GM12892 (cell line): ENCODE measurements at places on chromosomes 3 and 15.
A peak's percentile ranks its signal among the peaks of the same experiment; 100 is the strongest.

DNA sequence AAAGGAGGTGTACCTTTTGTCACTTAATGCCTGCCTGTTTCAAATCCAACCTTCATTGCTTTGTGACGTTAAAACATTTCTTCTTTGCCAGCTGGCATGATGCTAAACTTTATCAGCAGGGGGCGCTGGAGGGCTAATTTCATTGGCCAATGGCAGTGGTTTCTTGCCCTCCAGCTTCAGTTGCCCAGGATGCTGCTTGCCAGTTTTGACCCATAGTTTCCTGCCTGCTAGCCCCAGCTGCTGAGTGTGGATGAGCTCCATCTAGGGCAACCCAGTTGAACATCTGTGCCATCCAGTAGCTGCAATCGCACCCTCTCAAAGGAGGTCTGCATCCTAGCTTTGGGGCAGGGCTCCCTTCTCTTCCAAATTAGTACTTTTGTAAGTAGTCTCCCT, 22.1 kb downstream of the ACKR2 start:
- DNase-seq: no peak

DNA sequence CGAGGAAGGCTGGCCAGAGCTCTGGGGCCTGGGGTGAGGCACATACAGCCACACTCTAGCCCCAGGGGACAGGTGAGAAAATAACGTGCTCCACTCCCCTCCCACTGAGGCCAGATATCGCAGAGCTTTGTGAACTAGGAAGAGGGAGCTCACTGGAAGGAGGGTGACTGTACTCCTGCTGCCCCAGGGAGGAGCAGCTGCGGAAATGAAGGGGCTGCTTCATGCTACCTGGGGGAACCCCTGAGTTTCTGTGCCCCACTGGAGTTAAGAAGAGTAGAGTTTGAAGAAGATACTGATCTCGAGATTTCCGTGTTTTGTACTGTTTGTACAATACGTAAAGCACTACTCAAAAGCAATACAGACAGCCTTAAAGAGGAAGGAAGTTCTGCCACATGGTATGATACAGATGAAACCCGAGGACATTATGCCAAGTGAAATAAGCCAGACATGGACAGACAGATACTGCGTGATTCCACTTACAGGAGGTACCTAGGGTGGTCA, 44.6 kb downstream of the CMTM6 start:
- no peak for DNase-seq

DNA sequence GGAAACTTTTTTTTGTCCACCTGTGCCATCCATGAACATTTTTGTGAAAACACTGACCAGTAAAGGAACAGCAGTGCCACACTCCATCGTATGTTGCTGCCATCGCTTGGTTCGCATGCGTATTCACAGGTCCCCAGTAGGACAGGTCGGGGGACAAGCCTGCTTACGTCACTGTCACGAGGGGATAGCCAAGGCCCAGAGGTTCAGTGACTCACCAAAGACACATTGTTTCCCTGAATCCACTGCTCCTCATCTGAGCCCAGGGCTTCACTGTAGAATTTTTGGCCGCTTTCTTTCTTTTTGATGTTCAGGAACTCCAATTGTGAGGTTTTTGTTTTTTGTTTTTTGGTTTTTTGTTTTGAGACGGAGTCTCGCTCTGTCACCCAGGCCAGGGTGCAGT, 5.9 kb downstream of the ADPRH start:
- no peak for DNase-seq

GRCh38 chr3:124261306-124261705, 269.4 kb upstream of the ROPN1 start:
- no peak for DNase-seq

DNA sequence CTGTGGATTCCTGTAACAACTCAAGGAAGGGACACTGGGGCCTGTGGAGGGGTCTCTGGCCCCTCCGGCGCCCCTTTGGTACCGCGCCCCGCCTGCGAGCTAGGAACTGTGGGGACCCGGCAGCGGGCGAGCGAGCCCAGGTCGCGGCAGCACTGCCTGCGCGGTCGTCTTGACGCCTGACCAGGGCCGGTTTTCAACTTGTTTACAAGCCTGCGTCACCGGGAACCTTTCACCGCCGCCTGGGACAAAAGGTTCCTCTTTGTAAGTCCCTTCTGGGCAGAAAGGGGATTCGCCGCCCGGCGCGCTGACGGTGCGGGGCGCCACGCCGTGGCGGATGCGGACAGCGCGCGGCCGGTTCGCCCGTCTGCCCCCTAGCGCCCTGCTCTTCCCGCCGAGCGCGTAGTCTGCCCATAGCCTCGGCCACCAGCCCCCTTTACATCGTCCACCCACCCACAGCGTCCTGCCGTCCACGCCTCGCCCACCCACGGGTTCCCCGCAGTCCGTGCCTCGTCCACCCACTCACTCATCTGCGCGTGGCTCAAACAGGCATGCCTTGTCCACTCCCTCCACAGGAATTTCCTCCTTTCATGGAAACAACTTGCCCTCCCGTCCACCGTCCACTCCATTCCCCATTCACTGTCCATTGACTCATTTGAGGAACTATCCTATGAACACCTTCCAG, 5.5 kb upstream of the CFAP100 start:
- DNase-seq: peak; percentile 64

- no peak for DNase-seq
These were observed 219.0 kb downstream of the SHQ1 start for GRCh38 chr3:72629191-72629631.

- DNase-seq: no peak
These were observed 503.4 kb upstream of the CBLB start for GRCh38 chr3:106371971-106372805.

DNA sequence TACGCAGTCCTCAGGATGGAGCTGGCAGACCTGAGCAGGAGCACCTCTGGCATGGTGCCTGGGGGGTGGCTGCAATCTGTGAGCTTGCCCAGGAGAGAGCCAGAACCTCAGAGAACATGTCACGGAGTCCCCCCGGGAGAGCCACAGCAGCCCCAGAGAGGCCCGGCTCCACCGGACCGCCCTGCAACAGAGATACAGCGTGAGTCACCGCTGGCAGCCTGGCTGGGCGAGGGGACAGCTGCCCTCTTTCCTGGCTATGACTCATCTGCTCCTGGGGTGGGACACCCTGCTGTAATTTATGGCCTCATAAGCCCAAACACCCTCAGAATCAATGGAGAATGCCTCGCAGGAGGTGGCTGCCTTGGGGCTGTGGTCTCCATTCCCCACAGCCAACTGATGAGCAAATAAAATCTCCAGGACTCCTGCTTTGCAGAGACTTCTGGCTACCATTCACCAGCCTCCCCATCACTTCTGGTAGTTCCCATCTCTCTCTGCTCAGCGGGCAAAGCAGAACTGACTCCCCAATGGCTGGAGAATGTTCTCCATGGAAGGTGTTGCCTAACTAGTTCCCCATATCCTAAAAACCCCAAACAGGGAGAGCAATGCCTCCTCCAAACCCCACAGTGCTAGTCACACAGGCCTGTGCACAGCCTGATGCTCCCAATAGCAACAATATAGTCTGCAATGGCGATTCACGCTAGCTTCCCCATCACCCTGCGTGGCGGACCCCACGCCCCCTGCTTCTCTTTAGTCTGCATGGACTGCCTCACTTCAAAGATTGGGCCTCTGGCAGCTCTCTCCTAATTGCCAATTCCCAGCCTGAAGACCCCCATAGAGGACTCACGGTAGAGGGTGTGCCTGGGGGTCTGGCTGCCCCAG, 21.6 kb downstream of the ACSBG1 start:
- DNase-seq: no peak

- DNase-seq: no peak
These were observed 99.1 kb downstream of the MESD start for GRCh38 chr15:80890341-80891005.

DNA sequence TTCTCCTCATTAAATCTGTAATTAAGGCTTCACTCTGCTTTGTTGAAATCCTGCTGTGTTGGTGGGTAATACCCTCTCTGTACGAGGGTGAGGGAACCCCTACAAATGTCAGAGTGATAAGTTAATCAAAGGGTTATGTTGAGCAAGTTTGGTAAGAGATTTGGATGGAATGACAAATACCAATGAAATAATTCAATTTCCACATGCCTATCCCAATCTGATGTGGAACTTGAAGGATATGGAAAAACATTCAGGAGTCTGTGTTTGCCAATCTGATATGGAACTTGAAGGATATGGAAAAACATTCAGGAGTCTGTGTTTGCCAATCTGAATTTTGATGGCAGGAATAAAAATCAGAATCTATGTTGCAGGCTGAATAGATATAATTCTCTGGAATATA, 910.2 kb downstream of the TUSC7 start:
- no peak for DNase-seq

DNA sequence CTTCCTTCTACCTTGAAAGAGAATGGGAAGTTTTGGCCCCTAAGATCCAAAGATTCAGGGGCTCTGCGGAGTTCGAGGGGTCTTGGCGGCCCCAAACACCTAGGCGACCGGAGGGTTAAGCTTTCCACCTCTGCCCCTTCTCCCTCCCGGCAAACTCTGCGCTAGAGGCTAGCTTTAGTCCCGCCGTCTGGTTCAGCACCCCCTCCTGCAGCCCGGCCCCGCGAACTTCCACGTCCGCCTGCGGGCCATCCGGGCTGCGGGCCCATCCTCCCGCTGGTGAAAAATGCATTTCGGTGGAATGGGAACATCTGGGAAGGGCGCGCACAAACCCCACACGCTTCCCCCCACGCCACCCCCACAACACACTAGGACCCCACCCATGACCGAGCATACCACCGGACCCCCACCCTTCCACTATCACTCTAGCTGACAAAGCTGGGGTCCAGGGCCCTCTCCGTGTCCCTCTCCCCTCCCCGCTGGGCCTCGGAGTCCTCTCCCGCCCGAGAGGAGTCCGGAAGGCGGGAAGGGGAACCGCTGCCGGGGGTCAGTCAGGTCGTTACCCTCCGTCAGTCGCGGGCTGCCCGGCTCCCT, 1.0 kb downstream of the SHOX2 start:
- no peak for DNase-seq

DNA sequence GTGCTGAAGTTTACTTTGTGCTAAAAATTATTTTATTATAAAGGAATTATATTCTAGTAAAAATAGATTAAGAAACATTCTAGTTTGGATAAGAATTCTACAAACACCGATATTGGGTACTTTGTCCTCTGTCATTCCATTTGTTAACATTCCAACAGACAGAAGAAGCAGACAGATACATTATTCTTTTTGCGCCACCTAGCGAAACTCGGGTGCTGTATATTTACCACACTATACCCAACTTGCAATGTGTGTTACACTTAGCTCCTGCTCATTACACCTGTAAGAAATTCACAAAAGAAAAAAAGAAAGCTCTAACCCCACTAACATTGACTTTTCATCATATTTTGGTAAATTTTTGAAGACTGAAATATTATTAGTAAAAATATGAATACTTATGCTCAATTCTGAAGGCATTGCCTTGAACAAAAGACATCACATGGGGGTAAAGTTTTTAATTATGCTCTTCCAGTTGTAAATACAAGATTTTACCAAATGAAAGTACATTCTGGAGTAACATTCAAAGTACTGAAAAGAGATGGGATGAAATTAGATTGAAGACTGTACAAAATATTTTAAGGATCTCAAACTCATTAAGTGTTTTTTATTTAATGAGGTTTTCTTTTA, 136.5 kb upstream of the MLF1 start:
- DNase-seq: no peak

DNA sequence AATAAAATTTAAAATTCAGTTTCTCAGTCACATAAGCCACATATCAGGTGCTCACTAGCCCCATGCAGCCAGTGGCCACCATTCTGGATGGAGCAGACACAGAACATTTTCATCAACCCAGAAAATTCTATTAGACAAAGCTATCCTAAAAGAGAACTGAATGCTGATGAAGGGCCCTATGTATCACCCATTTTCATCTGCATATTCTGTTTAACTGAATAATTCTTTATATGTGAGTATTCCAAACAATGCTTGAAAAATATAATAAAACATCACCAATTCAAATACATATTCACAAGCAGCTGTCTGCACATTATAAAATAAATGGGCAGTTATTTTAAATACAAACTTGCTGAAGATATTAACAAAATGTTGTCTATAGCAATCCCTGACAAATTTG, 14.2 kb upstream of the CFAP44 start:
- DNase-seq: no peak

GRCh38 chr3:38168151-38169026, 3.1 kb downstream of the OXSR1 start:
- DNase-seq: no peak

DNA sequence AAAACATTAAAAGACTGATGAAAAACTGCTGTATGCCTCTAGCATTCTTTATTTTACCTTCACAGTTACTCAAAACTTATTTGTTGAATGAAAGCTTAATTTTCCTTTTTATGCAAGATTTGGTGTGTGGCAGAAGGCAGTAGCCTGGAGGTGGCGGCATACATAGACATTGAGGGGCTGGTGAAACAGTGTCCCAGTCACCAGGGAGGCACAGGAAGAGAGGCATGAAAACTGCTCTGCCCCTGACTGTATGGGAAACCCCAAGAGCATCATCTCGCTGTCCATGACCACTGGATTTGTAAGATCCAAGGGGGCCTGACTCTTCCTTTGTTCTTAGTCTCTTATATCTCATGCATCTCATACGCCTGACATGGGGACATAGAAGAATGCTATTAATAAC, 493.7 kb upstream of the GOLIM4 start:
- no peak for DNase-seq

GRCh38 chr3:188950832-188951489, 220.8 kb upstream of the TPRG1 start:
- no peak for DNase-seq

DNA sequence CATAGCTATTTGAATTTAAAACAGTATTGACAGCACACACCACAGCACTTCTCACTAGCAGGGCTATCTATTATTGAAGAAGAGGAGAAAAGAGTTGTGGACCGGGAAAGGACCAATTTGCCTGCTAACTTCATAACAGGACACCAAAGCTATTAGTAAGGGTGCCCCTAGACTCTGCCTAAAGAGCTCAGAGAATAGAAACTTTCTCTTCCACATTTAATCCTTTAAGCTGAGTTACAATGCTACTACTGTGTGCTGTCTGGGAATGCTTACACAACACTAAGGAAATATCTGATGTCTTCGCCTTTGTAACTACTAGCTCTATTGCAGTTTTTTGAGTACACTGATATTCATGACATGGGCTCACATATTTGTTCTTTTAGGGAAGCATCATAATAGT, 13.5 kb upstream of the AADAC start:
- DNase-seq: no peak
